ENCODE measurements at places on chromosomes 12 and 14.
A peak's percentile ranks its signal among the peaks of the same experiment; 100 is the strongest.

DNA sequence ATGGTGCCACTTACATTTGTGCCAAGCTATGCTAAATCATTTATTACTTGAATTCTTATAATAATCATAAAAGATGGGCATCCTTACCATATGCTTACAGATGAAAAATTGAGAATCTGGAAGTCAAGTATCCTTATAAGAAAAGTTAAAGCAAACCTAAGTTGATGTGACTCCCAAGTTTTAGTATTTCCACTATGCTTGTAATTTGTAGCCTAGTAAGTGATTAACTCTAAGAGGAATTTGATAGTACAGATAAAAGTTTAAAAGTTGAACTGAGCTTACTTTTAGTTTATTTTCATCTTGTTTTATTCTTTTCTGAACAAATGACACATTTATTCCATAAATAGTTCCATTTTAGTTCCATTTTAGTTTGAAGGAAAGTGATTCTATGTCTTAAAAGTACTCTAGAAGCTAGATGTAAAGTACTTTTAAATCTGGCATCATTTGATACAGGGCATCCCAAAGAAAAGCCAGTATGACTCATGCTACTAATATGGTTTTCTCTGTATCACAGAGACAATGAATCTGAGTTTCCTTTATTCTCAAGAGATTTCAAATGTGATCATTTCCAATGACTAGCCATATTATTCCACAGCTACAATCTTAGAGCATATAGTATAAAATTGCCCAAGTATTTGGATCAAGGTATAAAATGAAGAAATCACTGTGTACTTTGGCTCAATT, 596.0 kb downstream of the SLC16A7 start:
- DNase-seq: no peak

GRCh38 chr12:92088805-92089204, 56.8 kb downstream of the BTG1 start:
- no peak for DNase-seq

DNA sequence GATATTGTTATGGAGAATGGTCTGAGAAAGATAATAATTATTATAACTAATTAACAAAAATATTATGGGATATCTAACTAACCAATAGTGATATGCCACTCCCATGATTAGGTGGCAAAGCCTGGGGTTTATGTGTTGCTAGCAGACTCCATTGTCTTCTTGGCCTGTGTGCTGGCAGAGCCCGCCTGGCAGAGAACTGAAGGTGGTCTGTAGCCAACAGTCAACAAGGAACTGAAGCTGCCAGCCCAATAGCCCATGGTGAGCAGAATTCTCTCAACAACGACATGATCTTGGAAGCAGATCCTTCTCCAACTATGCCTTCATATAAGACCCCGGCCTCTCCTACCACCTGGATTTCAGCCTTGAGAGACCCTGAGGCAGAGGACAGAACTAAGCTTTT, 258.8 kb downstream of the SLC15A4 start:
- no peak for DNase-seq

DNA sequence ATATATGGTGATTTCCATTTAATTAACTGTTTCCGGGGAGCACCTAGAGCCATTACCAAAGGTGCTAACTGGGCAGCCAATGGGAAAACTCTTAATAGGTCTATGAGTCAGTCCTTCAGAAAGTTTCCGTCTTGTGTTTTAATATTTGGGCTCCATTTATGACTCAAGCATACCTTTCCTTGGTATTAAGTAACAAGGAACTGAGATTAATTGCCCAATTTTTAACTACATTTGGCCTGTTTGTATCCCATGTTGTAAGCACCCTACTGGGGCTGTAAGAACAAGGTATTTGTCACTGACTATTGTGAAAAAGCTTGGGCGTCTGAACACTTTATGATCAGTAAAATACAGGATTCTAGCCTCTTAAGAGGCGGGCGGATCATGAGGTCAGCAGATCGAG, 62.8 kb upstream of the FOXN3 start:
- DNase-seq: no peak

- DNase-seq: peak; percentile 33
Measured at GRCh38 chr14:65927931-65928356, 515.4 kb downstream of the FUT8 start.

DNA sequence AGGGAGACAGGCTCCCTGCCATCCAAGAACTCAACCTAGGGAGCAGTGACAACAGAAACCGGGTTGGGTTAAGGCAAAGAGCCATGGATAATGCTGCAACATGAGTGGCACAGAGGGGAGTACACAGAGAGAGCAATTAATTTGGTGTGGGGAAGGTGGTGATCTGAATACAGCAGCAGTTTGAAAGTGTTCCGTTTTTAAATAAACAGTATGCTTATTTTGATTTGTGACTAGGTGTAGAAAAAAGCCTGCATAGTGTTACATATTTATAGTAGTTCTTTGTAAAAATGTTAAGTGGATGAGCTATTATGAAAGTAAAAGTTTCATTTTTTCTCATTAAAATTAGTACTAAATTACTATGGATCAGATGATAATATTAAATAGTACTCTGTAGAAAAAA, 8.7 kb downstream of the AKAP5 start:
- DNase-seq: no peak

DNA sequence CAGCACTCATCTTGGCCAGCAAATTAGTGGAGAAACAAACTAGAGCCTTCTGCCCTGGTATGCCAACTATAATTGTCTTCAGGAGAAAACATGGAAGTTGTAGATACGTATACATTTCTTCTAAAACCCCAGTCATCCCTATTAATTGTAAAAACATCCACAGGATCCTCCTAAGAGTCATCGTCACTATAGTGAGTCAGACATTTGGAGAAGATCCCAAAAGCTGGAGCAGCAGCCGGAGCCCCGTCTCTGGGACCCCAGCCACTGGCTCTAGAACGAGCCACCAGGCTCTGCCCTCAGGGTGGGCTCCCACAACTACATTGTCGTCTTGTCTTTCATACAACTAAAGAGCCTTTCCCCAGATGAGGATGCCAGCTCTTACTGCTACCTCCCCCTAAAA, 15.5 kb downstream of the PRKAB1 start:
- DNase-seq: no peak

DNA sequence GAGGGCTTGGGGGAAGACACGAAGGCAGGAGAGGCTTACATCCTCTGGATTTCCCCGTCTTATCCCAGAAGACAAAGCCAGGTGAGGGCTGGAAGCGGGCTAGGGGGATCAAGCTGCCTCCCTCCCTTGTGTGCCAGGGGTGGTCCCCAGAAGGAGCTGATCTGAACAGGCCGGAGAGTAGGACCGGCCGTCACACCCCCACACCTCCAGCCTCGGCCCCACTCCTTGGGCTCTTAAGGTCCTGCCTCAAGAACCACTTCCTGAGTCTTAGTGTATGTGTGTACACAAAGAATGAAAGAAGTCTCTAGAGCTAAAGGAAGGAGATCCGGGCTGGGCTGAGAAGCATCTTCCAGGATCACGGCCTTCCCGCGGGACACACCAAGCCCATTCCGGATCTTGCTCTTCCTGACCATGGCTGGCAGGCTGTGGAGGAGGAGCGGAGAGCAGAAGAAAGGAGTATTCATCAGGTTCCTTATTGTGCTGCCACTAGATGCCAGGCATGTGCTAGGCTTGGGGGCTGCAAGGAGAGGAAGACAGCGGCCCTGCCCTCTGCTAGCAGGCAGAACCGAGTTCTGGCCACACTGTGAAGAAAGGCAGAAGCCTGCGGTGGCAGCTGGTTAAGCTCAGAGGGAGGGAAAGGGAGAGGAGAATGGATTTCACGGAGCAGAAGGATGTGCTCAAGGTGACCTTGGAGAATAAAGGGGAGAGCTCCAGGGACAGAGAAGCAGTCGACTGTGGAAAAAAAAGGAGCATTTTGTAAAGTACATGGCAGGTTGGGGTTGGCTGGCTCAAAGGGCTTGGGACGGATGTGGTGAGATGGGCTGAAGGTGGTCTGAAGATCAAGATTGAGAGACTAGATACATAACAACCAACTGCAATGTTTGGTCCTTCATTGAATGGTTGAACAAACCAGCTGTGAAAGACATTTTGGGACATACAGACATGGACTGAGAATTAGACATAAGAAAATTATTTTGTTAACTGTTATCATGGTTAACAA, 1.3 kb upstream of the CD63 start:
- no peak for DNase-seq

DNA sequence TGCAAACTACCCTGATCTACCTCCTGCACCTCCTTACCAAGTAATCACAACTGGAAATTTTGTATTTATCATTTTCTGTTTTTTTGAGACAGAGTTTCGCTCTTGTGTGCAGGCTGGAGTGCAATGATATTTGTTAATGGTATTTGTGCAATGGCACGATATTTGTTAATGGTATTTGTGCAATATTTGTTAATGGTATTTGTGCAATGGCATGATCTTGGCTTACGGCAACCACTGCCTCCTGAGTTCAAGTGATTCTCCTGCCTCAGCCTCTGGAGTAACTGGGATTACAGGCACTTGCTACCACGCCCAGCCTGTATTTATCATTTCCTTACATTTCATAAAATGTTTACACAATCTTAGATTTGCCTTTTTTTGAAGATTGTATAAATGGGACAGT, 5.7 kb upstream of the NECAP1 start:
- no peak for DNase-seq

GRCh38 chr12:116838365-116838764, 42.9 kb downstream of the HRK start:
- DNase-seq: no peak

GRCh38 chr12:47249719-47250357, 170.1 kb upstream of the AMIGO2 start:
- no peak for DNase-seq

DNA sequence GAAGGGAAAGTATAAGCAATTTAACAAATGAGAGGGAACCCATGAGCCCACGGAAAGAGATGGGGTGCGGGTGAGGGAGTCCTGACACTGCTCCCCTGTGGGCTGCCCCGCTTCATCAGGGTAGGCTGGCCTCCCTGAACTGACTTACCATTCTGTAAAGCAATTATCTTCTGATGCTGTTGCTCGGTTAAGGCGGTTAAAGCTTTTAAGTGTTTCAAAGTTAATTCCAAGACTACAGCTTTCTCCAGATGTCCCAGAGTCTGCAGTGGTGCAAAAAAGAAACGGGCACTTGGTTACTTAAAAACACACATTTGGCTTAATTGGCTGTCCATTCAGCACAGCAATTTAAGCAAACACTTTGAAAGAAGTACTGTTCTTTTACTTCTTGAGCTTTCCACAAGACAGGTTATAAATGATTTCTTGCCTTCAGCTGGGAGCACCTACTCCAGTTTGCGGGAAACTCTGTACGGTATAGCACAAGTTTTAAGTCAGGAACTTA, 1.3 kb downstream of the BHLHE41 start:
- DNase-seq: no peak

DNA sequence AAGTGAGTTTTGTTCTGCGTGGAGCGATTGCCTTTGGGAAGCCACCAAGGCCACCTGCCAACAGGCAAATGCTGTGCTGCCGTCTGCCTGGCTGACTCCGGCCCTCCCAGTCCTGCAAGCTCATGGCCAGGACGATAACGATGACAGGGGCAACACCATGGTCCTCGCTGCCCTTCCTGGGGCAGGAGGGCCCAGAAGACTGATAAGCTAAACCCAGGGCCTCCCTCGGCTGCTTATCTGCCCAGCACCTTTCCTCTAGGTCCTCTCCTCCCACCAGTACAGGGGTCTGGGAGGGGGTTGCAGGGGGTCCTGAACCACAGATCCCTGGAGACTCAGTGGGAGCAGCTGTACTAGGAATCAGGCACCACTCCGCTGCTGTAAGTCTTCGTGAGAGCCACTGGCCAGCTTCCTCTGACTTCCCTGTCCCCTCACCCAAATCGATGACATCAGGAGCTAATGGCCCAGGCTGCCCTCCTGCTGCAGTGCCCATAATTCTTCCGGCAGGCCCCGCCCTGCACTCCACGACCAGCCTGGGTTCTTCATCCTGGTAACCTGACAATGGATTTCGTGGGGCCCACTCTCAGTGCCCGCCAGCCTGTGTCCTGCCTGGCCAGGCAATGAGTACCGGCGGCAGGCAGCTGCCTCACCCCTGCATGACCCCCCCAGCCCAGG, 5.1 kb downstream of the ANKRD9 start:
- no peak for DNase-seq

DNA sequence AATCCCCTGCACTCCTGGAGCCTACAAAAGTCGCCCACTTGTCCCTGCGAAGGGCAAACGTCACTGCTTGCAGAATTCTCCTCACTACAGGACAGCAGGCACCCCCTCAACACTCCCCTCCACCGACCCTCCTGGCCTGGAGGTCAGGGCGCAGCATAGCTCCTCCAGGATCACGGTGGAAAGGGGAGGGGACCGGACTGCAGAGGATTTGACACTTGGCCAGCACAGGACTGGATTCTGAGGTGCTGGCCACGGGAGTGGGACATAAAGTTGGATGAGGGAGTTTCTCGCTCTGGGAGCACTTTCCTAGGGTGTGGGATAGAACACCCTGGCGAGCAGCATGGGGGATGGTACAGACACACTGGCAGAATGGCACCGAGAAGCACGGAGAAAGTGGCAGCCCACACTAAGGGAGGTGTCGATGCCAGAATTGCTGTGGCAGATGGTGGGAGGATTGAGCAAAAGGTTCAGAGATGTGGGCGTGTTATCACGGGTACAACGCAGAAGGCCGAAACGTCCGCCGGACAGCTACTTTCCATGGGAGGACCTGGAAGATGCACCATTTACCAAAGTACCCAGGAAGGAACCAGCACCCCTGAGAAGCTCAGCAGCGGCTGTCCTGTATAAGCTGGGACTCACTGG, 51.4 kb upstream of the DIO3 start:
- DNase-seq: no peak

DNA sequence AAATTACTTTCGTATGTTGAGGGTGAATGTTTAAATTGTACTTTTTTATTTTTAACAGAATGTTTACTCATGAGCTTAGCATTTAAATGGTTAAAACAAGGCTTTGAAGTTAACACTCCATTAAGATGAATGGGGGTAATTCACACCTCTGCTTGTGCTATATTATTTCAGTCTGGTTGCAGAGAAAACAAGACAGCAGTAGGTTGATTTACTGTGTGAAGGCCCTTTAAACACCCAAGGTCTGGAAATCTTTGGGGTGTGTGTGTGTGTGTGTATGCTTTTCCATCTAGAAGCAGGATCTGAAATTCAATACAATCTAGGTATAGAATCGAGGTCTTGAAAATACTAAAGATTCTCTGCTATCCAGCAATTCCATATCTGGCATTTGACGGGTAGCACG, 83.8 kb downstream of the SLC38A6 start:
- no peak for DNase-seq

GRCh38 chr12:28611449-28611848, 421.2 kb downstream of the CCDC91 start:
- DNase-seq: no peak
